ENCODE measurements at places on chromosomes 4 and X.

- DNase-seq, result no peak
These were observed 37.4 kb downstream of the SLC16A2 start for GRCh38 chrX:74458736-74459135.

- no peak for DNase-seq
These were observed 102.2 kb upstream of the NKX1-1 start for GRCh38 chr4:1508161-1509160.

GRCh38 chr4:147160908-147161513 is 215.3 kb upstream of the TTC29 start:
- no peak for DNase-seq

DNA sequence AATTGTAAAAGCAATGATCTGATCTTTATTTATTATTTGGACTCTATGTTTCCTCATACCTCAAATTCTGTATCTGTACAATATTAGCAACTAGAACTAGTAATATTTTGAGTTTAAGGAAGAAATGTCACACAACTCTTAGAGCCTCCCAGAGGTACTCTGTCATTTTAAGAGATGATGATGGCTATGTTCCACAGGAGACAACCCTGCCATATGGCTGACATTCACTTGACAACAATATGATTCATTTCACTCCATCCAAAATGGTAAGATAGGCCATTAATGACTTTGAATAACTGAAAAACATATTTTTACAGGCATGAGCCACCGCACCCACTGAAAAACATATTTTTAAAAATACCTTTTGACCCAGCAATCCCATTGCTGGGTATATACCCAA is 190.3 kb downstream of the MAML3 start:
- DNase-seq, result no peak

DNA sequence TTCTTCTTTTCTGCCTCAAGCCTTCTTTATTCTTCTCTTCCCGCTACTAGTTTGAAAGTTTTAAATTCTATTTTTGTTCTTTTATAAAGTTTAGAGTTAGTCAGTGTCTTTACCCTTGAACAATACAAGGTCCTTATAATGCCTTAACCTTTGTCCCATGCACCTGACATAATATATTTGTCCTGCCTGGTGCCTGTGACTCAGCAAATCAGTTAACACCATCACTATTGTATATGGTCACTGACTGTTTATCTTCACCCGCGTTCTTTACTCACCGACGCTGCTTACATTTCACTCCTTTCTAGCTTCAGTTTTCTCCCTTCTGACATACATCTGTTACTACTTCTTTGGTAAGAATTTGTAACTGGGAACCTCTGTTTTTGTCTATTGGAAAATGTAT is 5.7 kb downstream of the SMIM20 start:
- no peak for DNase-seq

GRCh38 chrX:135651647-135652295 is 61.7 kb upstream of the CT45A1 start:
- no peak for DNase-seq

DNA sequence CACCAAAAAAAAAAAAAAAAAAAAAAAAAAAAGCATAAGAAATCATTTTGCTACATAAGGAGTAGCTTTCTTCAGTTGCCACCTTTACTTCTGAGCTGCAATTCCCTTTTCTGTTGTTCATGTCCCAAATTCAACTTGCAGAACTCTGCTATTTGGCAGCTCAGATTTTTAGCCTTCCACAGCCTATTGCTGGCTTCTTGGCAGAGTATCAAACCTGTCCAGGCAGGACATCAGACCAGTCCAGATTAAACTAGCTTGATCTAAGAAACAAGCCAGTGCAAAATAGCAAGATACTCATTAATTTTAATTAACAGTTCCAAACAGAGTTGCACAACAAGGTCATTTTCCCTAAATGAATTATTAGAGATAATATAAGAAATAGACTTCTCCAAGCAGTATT is 123.6 kb upstream of the NR3C2 start:
- no peak for DNase-seq

GRCh38 chrX:140510895-140511295 is 6.0 kb upstream of the SOX3 start:
- no peak for DNase-seq

GRCh38 chr4:5772528-5773270 is 61.7 kb downstream of the EVC start:
- DNase-seq, result no peak

- no peak for DNase-seq
These were observed 44.4 kb downstream of the CRLF2 start for GRCh38 chrX:1167918-1168481.

- no peak for DNase-seq
These were observed 81.1 kb downstream of the ATP11C start for GRCh38 chrX:139851730-139852129.

DNA sequence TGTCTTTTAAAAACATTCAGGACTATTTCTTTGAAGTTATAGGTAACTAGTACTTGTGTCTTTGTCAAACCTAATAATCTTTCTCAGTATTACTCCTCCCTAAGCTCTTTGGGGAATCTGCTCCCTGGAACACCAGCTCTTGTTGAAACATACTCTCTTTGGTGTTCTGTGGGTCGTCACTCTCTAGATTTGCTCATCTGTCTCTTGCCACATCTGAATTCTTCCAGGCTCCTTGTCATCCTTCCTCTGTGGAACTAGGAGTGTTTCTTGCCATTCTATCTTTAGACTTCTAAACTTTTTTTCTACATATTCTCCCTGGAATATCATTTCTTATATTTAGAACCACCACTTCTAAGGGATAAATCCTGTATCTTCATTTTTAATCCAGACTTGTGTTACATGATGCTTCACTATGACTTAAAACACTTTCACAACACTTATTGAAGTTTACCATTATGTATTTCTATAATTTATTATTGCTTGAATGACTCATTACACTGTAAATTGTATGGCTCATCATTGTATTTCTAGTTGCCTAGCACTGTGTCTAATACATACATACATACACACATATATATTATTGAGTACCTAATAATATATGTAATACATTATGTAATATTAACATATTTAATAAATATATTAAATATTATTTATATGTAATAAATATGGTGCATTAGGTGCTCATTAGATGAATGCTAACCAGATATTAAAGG is 186.1 kb downstream of the TMA16 start:
- DNase-seq, result no peak

GRCh38 chr4:40576651-40577480 is 52.8 kb downstream of the RBM47 start:
- DNase-seq, result no peak

GRCh38 chrX:109873574-109873973 is 129.3 kb upstream of the TMEM164 start:
- no peak for DNase-seq

- no peak for DNase-seq
These were observed 10.5 kb downstream of the FGB start for GRCh38 chr4:154573190-154573870.
